Hematopoietic multipotent progenitor cell treated with erythropoietin and hydrocortisone succinate and interleukin-3 and kit ligand, for 8 days (in vitro differentiated cells): ENCODE measurements at places on chromosomes 2 and 18.

GRCh38 chr2:43676322-43677050 is at the start of gene C1GALT1C1L:
Gene C1GALT1C1L, minus strand, starts transcription at chr2:43676429. Its CDS starts 107 bp downstream, at chr2:43676322.
- peak; percentile 29 for DNase-seq

- no peak for DNase-seq
Measured at GRCh38 chr18:22765896-22766295, 167.2 kb upstream of the RBBP8 start.

DNA sequence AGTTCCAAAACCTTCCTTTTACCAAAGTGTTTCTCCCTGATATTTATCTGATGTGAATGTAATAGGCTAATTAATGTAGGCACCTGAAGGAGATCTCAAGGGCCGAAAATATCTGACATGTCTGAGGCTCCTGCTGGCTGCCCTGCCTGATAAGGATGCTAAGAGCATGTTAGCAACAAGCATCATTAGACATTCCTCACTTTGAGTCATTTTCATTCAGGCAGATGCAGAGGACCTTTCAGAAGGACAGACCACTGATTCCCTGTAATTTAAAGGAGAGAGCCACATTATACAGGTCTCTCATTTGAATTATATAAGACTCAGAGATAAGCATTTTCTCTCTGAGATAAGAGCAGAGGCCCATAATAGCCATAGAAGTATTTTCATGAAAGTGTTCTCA is 222.4 kb upstream of the NCKAP5 start:
- DNase-seq: no peak

DNA sequence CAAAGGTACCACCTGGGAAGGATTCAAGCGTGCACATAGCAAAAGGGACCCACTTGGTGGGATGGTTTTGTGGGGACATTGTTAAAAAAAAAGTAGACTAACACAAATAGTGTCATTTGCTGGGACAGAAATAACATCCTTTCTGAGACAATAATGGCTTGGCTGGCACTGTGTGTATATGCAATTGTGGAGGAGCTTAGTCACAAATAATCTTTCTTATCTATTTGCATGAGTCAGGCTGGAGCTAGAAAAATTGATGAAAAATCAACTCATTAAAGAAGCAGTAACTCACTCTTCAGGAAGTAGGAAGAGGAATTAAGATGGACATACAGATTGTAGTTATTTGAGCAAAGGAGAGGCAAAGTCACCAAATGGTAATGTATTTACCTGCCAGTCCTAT is 29.5 kb upstream of the ITGB6 start:
- no peak for DNase-seq

- DNase-seq: no peak
Measured at GRCh38 chr2:4995466-4995865, 696.7 kb upstream of the SOX11 start.

DNA sequence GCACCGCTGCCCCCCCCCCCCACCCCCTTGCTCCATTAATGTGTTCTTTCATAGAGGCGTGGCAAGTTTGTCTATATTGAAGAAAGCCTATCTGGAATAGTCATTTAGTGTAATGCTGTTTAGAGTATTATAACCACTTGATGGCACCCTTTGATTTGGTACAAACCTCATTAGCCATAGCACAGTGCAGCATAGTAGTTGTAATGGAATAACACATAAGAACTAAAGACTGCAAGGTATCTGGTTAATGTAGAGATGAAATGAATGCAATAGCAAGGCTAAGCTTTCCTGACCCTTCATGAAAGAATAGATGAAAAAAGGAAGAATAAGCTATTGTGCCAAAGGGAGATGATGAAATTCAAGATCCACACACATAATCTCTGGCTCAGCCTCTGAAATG is 81.9 kb downstream of the EHBP1 start:
- DNase-seq: peak; percentile 63

GRCh38 chr2:42138163-42139015 is 30.8 kb upstream of the EML4 start:
- DNase-seq: no peak

- DNase-seq: no peak
Measured at GRCh38 chr2:182890305-182890704, 23.9 kb upstream of the FRZB start.

DNA sequence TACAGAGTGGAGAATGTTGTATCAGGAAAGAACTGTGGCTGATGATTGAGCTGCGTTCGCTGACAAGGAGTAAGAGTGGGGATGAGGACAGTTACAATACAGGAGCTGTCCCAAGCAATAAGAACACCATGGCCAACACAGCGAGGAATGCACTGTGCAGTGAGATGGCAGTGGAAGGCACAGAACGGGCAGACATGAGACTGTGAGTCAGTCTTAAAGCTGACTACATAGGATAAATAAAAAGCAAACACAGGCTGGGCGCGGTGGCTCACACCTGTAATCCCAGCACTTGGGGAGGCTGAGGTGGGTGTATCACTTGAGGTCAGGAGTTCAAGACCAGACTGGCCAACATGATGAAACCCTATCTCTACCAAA is 89.8 kb downstream of the CABYR start:
- no peak for DNase-seq

DNA sequence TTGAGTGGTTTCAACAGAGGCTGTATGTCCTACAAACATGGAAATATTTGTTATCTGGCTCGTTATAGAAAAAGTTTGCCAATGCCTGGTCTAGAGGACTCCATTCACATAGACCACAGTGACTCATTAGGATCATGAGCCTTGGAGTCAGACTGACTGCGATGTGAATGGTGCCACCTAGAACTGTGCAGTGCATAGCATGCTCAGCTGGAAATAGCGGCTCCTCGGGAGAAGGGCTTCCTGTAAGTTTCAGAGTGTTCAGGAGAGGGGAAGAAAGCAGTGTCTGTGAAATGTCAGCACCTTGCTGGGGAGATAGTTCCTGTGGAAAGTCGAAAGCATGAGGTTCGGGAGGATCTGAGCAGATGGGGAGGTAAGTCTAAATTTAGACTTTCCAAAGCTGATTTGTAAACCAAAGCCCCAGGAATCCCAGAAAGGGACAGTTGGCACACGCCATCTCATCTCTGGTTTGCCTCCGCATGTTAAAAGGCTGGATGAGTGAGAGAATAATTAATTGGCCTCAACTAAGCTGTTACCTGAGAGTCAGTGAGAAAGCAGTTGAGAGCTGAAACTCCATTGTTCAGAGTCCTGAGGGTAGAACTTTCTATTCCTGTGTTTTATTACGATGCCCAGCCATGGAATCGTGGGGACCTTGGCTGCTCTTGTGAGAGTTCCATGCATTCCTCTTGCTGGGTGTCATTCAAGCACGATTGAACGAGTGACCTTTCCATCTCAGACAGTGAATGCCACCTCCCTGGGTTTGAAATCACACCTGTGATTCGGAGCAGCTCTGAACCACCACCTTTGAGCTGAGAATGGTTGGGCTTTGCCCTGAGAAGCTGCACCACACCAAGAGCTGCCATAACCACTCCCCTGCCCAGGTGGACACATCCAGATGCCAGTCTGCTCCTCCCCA is 99.5 kb downstream of the MAPK4 start:
- no peak for DNase-seq

- DNase-seq: no peak
Measured at GRCh38 chr2:233972941-233973575, 55.9 kb downstream of the TRPM8 start.

DNA sequence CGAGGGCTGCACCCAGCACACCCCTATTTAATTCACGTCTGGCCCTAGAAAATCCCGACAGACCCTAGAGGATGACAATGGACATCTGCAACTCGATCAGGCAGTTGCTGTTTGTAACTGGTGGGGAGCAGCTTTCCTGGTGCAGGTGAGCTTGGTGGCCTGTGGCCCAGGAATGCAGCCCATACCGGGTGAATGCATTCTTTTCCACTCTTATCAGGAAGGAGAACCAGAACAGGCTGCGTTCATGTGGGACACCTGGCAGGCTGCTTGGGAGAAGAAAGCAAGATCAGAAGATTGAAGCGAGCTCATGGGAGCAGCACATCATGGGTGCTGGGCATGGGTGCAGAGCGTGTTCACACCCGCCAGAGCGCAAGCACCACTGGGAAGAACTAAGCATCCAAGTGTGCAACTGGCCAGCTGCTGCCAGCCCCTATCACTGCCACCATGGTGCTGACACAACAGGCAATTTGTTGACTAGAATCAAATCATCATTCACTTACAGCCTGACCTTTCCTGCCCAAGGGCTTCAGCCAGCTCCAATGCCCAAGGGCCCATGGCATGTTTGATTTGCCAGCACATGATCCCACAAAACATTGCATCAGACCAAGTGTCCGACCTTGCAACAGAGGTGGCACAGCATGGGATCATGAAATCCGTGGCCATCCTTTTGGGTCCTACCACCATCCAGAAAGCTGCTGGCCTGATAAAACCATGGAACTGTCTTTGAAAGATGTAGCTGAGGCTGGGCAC is 241.7 kb upstream of the ID2 start:
- DNase-seq: no peak

GRCh38 chr2:73003027-73003426 is 68.5 kb downstream of the SFXN5 start:
- DNase-seq: no peak

- DNase-seq: no peak
Measured at GRCh38 chr2:159266554-159266953, 19.9 kb downstream of the WDSUB1 start.

DNA sequence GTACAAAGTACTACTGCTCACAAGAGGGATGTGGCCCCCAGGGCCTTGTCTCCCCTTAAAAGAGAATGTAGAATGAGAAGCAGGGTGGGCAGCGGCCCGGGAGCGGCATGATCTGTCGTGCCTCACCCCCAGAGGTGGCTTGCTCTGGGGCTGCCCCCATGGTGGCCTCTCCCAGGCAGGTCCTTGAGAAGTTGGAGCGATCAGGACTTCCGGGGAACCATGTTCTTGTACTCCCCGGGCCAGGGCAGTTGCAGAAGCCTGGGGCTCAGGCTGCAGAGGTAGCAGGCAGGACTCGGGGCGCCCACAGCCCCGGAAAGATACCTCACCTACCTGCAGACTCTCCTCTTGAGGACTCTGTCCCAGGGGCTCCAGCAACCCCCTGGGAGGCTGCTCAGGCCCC is 62.6 kb downstream of the CYP26B1 start:
- DNase-seq: no peak

DNA sequence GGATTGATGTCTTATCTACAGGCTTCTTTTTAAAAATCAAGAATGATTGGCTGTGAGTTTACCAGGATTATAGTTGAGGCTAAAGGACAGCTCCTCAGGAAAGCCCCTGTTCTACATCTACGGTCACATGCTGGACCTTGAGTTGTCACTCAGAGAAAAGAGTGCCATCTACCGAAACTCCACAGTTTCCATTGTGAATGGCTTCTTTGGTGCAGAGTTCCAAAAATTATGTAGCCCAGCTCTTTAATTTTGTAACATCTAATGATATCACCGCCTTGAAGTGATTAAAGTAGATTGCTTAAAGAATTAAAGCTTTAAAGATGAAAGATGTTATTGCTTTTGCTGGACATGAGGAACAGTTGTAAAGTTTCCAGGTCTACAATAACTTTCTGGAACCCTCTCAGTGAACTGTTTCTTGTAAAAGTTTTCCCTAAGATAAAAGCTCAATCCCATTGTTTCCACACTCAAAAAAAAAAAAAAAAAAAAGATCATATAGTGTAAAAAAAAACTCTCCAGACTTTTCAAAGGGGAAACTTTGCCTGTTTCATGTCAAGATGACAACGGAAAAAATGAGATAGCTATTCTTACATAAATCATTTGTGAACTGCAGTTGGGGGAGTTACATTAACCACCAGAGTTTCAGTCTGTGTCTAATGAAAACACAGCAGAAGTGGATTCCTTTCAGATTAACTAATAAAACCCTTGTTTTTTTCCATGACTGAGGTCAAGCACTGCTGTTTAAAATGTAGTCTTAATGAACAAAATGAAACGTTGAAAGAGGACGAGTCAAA is 4.3 kb downstream of the COL3A1 start:
- DNase-seq: no peak

GRCh38 chr2:239747274-239747673 is 277.9 kb downstream of the NDUFA10 start:
- DNase-seq: no peak

GRCh38 chr18:62939926-62940325 is 224.6 kb downstream of the PHLPP1 start:
- no peak for DNase-seq

GRCh38 chr2:177281400-177282180 is 17.1 kb upstream of the NFE2L2 start:
- DNase-seq: peak; percentile 58

DNA sequence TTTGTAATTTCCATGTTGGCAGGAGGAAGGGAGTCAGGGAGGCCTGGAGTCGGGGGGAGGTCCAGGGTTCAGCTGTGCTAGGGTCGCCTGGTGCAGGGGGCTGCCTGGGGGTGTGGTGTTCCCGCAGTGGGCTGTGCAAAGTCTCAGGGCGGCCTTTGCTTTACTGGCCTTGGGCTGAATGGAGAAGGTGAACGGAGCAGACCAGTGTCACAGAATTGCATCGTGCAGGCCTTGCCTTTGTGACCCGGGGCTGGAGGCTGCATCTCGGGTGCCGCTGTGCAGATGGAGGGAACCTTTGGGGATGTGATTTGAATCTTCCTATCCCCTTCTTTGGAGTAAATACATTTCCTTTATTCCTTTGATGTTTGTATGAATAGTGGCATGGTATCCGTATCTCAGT is 8.8 kb downstream of the SNTG2 start:
- DNase-seq: no peak

DNA sequence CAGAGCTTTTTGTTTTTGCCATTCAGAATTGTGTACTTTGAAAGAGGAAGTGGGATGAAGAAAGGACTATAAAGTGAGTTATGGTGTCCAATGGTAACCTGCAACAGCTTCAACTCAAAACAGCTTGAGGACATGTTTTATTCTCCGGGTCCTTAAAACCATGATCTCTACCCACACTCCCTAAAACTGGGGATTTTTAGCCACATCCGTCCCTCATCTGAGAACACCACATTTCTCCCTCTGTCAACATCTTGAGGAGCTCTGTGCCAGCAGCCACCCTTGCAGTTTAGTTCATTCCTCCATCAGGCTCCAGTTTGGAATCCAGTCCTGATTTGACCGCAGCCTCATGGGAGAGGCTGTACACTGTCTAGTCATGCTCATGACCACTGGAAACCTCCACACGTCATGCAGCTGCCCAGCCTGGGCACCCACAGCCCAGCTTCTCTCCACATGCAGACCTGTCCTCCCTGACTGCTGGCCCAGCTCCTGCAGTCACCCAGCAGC is 62.6 kb downstream of the C18orf63 start:
- DNase-seq: no peak

GRCh38 chr18:62524440-62525200 is 1.8 kb downstream of the ZCCHC2 start:
- DNase-seq: peak; percentile 51

DNA sequence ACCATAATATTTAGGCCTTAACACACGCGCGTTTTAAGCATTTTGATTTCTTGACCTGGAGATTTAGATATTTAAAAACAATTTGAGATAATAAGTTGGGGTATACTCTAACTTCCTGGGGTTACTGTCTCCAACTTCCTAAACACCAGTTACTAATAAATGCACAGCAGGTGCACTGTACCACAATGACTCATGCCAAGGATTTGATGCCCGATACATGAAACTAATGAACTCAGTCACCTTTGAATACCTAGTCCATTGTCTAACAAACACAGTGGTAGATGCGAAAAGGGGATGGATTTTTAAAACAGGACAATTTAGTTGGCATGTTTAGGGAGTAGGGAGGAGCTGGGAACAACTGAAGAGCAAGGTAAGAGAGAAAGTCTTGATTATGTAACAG is 21.2 kb downstream of the CABYR start:
- no peak for DNase-seq
